ENCODE measurements at places on chromosomes 7 and 10.

DNA sequence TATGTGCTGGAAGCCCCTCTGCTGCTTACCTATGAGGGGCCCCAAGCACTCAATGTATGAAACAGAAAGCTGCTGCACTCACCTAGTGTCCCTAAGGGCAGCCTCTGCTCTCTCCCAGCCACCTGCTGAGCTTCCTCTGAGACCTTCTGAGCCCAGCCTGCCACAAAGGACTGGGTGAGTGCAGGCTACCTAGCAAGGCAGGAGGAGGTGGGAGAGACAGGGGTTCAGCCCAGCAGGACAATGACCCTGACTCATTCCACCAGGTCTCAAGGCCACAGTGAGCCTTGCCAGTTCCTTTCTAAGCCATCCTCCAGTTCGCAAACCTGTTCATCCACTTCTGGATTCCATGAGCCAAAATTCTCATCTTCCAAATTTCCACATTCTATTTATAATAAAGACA, 16.3 kb downstream of the VOPP1 start:
- DNase-seq: no peak

DNA sequence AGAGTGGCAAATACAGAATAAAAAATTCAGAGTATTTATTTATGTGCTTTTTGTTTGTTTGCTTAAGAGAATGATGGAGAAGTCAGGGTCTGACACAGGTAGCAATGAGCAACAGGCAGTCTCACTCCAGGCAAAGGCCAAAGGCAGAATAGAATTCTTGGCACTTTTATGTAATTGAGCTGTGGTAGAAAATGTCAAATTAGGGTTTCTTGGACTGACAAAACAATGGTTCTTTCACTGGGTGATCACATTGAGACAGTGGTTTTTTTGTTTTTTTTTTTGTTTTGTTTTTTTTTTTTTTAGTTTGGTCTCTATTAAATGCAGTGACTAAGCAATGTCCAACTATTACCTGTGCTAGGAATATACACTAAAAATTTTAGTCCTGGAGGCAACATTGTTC, 27.4 kb downstream of the POM121L12 start:
- DNase-seq: no peak

DNA sequence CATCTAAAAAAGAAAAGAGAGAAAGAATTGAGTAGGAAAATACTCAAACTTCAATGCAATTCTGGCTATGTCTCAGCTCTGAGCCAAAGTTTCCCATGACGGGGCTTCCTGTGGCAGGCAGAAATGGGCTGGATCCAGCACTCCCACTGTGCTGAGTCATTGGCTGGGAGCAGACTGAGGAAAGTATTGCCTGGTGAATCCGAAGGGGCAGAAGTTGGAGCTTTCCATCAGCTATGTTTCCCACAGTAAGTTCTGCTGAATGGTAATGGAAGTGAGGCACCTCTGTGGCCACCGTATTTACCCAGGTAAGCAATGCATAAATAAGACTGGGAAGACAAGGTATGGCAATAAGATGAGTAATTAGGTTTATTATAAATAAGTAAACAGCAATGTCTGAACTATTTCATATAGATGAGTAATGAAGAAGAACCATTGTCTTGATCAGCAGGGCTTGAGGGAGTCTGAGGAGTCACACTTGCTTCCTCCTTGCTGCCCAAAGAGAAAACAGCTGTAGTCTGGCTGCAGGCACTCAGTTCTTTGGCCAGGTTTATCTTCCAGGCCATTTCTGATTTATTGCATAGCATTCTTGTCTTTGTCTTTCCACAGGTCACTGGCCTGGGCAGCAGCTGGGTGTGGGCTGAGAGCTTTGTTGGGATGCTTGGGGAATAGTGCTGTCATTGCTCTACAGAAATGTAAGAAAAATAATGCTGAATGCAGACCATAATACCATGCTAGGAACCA, 255.3 kb downstream of the DNAJB9 start:
- DNase-seq: no peak

DNA sequence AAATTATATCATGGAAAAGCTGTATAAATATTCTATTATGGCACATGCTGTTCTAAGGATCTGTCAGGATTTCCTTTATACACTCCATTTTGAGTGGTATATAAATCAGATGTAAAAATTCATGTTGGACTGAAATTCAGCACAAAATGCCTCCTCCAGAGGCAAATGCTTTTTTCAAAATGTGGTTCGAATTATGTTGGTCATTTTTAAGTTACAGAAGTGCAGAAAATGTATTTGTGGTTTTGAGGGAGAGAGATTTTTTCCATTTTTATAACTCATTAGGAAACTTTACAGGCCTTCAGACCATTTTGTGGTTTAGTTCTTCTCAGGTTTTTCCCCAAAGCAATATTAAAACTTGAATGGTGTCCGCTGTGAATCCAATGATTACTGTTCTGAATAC, 2.9 kb downstream of the PPP1R3A start:
- no peak for DNase-seq

GRCh38 chr7:117411539-117411938, 15.8 kb downstream of the ASZ1 start:
- no peak for DNase-seq
